BJ (cell line): ENCODE measurements at places on chromosomes 1 and 21.
A peak's percentile ranks its signal among the peaks of the same experiment; 100 is the strongest.

GRCh38 chr1:15011661-15012060, 141.9 kb upstream of the TMEM51 start:
- DNase-seq, result no peak

- DNase-seq, result no peak
These were observed 31.4 kb downstream of the RABGAP1L start for GRCh38 chr1:174190691-174191199.

- DNase-seq, result no peak
These were observed 45.9 kb upstream of the ARTN start for GRCh38 chr1:43887748-43888147.

GRCh38 chr1:236734141-236734765, 48.0 kb downstream of the ACTN2 start:
- DNase-seq, result no peak

GRCh38 chr1:46401964-46402626, 8.0 kb downstream of the FAAH start:
- peak; percentile 55 for DNase-seq

GRCh38 chr1:119779869-119780356, 11.2 kb upstream of the HMGCS2 start:
- DNase-seq, result no peak

DNA sequence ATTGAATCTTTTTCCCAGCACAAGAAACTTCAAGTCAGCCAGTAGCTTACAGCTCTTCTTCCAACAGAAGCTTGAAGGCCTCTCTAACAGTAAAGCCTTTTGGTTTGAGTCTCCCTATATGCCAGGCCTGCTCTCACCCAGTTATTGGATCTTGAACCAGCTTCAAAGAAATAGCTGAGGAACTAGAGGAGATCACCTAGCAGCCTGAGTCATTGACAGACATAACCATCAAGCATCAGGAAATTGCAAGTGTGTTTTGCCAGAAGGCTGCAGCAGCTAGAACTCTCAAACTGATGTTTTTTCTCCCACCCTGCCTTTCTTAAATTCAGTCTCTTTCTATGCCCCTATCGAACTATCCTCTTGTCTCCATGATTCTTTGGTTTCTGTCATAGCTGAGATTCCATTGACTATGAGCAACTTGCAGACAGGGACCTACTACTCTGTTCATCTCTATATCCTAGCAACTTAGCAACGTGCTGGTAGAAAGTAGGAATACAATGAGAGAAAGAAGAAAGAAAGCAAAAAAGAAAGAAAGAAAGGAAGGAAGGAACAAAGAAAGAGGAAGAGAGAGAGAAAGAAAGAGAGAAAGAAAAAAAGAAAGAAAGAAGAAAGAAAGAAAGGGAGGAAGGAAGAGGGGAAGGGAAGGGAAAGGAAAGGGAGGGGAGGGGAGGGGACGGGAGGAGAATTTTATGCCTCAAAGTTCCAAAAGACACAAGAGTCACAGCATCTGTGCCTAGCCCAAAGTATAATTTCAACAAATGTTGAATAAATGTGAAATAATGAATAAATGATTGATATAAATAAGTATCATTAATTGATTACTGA, 60.0 kb upstream of the FGGY start:
- DNase-seq, result no peak

DNA sequence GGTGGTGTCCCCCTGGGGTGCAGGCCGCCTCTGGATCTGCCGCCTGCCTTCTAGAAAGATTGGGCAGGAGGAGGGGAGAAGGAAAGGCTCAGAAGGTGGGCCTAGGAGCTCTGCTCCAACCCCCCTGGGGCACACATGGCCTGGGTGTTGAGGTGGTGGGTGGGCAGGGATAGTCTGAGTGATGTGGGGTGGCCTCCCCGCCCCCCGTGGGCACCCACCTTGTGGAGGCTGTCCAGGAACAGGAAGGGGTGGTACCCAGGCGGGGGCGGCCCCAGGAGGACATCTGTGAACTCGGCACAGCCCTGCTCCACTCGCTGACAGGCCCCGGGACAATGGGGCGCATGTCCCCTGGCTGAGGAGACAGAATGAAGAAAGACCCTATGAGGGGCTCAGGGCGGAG, 54.9 kb downstream of the MORN1 start:
- DNase-seq, result no peak

- no peak for DNase-seq
These were observed 399.3 kb downstream of the NCAM2 start for GRCh38 chr21:21397464-21397863.

DNA sequence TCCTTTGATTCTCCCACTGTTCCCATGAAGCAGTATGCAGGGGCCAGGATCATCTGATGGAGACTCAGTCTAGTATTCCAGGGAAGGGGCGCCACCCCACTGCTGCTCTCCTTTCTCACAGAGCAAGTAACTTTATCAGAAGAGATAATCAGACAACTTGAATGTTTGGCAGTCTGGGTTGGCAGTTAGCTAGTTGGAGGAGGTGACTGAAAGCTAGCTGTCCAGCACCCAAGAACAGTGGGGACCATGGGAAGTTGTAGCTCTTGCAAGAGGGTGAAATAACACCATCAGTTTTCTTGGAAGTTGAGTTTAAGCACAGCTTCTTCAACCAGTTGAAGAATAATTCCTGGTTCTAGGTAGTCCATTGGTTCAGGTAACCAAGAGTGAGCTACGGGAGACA, 22.2 kb upstream of the AGL start:
- DNase-seq, result no peak

- DNase-seq, result no peak
These were observed at the start of gene SLAMF9 for GRCh38 chr1:159953536-159954515. SLAMF9 (minus strand) TSS chr1:159954237; CDS start chr1:159954137, 100 bp downstream.

- no peak for DNase-seq
These were observed 1.7 kb upstream of the PDE9A start for GRCh38 chr21:42651515-42652401.

GRCh38 chr1:206143537-206144172, 26.5 kb upstream of the AVPR1B start:
- DNase-seq, result no peak

GRCh38 chr1:84259989-84260388, 41.5 kb upstream of the SAMD13 start:
- no peak for DNase-seq

DNA sequence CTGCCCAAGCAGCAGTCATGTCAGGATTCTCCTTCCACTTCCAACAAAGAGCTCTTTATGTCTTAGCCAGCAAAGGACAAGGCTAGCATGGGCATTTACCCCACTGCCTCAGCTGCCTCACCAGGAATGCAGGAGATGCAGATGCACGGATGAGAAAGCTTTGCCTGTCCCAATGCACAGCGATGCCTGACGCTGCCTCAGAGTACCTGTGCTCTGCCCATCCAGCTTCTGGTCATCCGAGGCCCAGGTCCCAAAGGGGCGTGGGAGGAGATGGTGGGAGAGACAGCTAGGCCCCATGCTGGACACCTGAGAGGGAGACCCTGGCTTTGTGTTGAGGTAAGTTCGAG, 59.0 kb downstream of the IRF2BP2 start:
- DNase-seq, result no peak

DNA sequence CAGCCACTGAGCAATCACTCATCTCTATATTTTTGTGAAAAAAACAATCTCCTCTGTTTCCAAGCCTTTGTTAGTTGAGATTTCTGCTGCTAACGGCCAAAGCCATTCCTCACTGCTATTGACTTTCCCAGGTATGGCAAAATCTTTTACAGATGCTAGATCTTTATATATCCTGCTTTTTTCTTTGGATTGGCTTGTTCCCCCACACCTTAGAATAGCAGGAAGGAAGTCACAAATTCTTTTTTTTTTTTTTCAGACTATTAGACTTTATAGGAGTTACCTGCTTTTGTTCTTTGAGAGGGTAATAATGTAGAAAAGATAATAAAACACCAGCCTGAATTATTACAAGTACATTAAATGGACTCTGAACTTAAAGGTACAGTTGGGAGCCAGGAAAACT, 24.2 kb downstream of the SYF2 start:
- DNase-seq, result no peak

DNA sequence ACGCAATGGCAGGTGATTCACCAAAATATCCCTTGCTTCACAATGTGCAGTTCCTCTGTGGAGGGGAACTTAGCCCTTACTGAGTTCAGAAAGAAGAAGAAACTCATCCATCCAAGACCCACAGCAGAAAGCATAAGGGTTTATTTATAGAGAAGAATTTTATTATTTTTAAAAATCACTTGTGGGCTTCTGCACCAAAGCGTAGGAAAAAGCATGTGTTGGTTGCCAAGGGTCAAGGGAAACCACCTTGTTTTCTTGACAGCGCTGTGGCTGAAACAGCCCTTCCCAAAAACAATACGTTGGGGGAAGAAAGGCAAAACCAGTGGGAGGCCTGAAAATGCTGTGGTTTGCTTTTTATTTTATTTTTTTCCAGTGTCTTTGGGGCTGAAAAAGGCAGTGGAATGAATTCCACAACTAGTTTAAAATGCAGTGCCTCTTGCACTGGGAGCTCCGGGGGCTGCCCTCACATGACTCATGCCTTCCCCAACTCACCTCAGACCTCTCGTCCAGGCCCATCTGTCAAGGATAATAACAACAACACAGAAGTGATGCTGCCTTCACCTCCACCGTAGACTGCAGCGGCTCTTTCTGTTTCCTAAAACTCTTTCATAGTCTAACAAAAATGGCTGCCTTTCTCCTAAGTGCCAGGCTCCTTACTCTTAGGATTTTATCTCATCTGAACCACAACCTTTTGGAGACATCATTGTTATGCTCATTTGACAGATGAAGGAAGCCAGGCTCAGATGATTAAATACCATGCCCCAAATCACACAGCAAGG, 224.2 kb upstream of the JUN start:
- DNase-seq, result no peak

- DNase-seq, result no peak
These were observed 2.1 kb upstream of the PLA2G2F start for GRCh38 chr1:20137055-20137454.

GRCh38 chr21:45192332-45192731, 95.4 kb downstream of the POFUT2 start:
- no peak for DNase-seq

GRCh38 chr1:176785791-176786190, 322.8 kb downstream of the PAPPA2 start:
- no peak for DNase-seq

DNA sequence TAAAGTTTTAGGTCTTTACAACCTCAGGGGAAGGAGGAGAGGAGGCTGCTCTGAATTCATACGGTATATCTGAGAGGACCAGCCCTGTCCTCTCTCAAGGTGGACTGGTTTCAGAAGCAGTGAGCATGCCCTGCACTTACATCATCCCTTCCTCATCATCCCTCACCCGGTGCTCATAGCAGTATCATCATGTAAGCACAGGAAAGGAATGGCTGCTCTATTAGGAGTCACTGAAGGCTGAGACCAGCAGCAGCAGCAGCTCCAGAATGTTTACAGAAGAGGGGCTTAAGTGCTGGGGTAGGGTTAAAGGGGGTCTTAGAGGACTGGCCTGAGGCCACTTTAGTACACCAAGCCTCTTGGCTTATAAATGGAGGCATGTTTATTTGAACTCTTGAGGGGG, 185.9 kb downstream of the AK5 start:
- no peak for DNase-seq

DNA sequence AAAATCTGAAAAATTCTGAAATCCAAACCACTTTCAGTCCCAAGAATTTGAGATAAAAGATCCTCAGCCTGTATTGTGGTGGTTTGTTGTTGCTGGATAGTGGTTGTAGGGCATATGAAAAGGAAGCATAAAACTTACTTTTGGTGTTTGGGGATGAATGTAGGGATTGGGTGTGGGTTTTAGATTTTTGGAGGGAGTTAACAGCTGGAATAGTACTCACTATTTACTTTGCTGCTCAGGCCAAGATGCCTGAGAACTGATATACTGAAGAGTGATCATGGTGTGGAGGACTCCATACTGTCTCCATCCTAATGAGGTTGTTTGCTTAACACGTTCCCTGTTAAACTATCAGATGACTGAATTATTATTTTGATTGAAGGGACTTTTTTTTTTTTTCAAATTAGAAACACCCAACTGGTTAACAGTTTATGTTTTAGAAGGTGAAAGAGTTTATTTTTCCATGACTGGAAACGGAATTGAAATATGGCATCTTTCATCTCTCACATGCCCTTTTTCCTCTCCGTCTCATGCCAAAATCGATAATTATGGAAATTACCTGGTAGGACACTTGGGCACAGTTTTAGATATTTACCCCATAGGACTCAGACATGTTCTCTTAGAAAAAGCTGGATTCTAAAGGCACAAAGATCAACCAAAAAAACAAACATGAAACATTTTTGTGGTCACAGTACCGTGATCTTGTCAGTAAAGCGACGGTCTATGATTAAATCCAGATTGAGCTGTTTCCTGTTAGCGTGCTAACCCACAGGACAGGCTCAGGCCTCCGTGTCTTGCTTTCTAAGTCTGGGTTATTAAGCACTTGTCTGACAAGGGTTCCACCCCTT, 37.3 kb downstream of the RGL1 start:
- peak; percentile 93 for DNase-seq

DNA sequence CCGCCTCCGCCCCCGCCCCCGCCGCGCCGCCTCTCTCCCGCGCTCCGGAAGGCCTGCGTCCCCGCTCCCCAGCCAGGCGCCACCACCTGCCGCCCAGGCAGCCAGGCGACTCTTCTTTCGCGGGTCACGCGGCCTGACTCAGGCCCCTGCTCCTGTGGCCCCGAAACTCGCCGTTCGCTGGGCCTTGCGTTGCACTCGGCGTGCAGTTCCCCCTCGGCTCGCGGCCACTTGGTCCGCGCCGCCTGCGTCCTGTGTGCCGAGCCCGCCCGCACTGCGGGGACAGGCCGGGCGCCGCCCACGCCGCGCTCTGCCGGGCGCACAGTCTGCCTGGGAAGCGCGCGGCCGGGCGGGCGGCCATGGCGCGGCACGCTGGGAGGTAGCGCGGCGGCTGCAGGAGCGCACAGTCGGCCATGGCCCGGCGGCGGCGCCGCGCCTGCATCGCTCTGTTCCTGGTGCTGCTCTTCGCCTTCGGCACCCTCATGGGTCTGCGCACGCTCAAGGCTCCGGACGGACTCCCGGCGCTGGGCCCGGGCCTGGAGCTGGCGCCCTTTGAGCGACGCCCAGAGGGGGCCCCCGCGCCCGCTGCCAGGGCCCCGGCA, at the start of gene MANEAL:
MANEAL (plus strand) TSS at position 75 of the 599 bp plus-strand sequence; CDS start at position 411, 336 bp downstream.
- no peak for DNase-seq

- DNase-seq, result no peak
These were observed 10.0 kb downstream of the HES2 start for GRCh38 chr1:6409733-6410132.

GRCh38 chr1:54296666-54297065, 96.7 kb downstream of the MRPL37 start:
- no peak for DNase-seq

GRCh38 chr1:165345502-165345901, 11.0 kb downstream of the LMX1A start:
- DNase-seq, result no peak

- DNase-seq, result no peak
These were observed 10.9 kb upstream of the GUCA2A start for GRCh38 chr1:42175314-42176054.

GRCh38 chr21:36423771-36424433, 38.7 kb downstream of the CHAF1B start:
- no peak for DNase-seq

GRCh38 chr1:228228601-228229074, 20.8 kb downstream of the OBSCN start:
- peak; percentile 79 for DNase-seq

GRCh38 chr1:152182431-152182830, 23.4 kb upstream of the RPTN start:
- DNase-seq, result no peak
